ENCODE measurements at places on chromosomes 3 and 15.

DNA sequence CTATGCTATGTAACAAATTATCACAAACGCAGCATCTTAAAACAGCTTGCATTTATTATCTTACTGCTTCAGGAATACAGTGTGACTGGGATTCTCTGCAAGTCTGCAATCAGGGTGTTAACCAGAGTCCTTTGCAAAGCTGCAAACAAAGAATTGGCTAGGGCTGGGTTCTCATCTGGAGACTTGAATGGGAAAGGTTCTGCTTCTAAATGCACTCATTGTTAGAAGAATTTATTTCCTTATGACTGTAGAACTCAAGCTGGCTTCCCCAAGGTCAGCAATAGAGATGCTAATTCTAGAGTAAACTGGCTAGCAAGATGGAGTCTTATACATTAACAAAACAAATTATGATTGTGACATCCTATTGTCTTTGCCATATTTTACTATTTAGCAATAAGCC lies 673.7 kb downstream of the DIPK2A start:
- no peak for DNase-seq

DNA sequence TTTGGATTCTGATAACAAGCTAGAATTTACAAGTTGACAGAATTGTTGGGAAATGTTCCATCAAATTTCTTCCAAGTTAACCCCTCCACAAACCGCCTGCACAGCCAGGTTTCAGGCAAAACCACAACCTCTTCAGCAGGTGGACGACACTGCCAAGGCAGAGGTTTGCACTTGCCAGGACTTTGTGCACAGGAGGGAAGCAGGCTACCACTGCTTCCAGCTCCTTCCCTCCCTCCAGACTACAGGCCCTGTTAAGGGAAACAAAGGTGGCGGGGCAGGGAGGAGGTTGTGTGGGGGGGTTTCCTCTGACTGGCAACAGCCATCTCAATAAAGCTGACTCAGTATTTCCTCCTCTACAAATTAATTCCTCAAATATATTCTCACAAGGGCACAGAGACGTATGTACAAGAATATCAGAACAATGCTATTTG lies 42.2 kb downstream of the TBC1D2B start:
- DNase-seq, result no peak

- DNase-seq, result no peak
These were observed 324.1 kb downstream of the ZIC1 start for GRCh38 chr3:147733217-147733616.

GRCh38 chr15:33067456-33067855 lies 127.1 kb downstream of the FMN1 start:
- DNase-seq, result no peak

DNA sequence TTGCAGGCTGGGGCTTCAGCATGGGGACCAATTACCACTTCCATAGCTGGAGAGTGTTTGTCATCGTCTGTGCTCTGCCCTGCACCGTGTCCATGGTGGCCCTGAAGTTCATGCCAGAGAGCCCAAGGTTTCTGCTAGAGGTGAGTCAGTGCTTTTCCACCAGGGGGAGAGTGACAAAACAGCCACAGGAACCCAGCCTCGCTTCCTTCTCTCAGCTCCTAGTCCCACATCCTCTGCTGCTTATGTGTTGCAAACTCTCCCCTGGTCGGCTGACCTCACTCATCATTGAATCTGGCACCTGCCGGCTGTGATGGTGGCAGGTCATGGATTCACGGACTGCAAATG lies 158.3 kb downstream of the SV2B start:
- DNase-seq, result no peak

DNA sequence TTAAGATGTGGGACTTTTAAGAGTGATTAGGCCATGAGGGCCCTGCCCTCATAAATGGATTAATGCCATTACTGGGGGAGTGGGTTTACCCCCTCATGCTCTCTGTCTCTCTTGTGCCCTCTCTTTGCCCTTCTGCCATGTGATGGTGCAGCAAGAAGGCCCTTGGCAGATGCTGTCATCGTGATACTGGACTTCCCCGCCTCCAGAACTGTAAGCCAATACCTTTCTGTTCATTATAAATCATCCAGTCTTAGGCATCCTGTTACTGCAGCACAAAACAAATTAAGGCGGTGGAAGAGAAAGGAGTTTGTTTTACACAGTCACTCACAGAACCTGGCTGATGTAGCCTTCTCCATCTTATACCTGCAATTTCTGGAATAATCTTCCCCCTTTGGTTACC lies 360.3 kb upstream of the TBL1XR1 start:
- no peak for DNase-seq

- no peak for DNase-seq
These were observed 211.1 kb upstream of the GADL1 start for GRCh38 chr3:31105438-31106077.

DNA sequence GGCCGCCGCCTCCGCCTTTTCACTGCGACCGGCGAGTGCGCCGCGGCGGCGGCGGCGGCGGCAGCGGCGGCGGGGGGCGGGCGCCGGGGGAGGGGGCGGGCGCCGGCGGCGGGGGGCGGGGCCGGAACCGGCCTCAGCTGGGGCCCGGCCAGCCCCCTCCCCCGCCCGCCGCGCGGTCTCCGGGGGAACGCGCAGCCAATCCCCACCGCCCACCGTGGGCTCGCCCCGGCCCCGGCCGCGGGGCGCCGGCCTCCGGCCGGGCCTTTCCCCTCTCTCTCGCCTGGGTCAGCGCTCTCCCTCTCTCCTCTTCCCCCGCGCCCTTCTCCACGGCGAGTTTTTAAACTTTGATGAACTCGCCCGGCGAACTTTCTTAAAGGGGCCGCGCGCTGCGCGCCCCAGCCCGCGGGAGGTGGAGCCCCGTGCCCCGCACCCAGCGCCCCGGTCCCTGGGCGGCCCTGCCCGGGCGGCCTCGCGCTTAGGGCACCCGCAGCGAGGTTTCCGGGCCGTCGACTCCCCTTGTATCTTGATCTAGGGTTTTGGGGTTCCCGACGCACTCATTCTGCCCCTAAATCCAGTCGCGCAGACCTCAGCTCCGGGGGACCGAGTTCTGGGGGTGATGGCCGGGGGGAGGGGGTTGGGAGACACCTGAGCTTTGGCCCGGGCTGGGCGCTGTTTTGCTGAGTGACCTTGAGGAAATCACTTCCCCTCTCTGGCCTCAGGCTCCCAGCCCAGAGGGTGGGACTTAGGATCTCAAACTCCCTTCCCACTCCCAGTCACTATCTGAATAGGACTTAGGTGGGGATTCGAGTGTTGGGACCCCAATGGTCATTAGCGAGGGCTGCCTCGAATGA lies at the start of gene RBPMS2:
Gene RBPMS2, minus strand, starts transcription at position 39 of the 851 bp plus-strand sequence. CDS start 270 bp downstream, outside the sequence.
- no peak for DNase-seq

DNA sequence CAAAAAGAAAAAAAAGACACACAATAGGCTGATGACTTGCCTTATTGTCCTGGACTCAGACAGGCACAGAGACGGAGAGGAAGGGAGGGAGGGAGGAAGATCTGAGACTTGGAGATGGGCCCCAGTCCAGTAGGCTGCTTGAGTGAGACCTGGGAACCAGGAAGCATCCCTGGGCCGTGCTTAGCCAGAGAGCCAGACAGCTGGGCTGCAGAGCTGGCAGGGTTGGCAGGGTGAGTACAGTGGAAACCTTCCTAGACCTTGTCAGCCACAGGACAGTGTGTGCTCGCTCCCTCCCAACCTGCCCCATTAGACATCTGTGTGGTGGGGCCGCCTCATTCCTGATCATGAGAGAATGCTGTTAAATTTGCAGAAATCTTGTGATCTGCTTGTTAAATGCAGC lies 107.9 kb upstream of the ALDH1A3 start:
- no peak for DNase-seq

DNA sequence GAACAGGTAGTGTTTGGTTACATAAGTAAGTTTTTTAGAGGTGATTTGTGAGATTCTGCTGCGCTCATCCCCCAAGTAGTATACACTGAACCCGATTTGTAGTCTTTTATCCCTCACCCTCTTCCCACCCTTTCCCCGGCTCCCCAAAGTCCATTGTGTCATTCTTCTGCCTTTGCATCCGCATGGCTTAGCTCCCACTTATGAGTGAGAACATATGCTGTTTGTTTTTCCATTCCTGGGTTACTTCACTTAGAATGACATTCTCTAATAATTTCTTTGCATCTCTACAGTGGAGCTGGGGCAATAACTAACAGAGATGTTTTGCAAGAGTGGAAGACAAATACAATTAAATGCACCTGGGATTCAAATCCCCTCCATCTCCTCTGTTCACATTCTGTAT lies 93.2 kb downstream of the TP63 start:
- no peak for DNase-seq

DNA sequence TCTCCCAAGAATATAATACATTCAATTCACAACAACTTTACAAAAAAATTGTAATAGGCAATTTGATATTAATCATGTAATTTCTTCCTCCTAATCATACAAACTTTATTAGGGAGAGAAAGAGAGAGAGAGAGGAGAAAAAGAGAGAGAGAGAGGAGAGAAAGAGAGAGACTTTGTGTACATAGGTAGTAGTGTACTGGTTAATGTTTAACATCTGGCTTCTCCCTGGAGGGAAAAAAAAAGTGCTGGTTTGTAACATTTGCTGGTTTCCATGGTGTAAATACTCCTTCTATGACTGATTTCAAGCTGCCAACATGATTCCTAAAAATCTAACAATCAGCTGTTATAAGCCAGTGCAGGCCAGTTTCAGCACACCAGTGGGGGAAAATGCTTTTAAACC lies 98.0 kb upstream of the ARHGEF26 start:
- no peak for DNase-seq

DNA sequence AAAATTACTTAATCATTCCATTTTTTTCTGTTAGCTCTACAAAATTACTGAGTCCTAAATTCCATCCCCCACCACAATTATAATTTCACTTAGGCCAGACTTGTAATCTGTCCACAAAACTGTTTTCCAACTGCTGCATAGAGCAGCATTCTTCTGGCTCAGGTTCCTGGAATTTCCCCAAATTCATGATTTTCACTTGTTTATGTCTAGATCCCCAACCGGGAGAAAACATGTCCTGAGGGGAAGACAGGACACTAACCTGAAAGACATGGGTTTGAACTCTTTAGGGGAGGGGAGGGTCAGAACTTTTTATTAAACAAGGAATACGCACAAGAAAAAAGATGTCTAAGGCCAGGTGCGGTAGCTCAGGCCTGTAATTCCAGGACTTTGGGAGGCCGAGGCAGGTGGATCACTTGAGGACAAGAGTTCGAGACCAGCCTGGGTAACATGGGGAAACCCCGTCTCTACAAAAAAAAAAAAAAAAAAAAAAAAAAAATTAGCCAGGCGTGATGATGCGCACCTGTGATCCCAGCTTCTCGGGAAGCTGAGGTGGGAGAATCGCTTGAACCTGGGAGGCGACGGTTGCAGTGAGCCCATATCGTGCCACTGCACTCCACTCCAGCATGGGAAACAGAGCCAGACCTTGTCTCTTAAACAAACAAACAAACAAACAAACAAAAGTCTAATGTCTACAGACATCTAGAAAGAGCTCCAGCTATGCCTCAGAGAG lies 1.5 kb downstream of the ETFA start:
- no peak for DNase-seq

- no peak for DNase-seq
These were observed 163.4 kb downstream of the XXYLT1 start for GRCh38 chr3:195107593-195107992.

DNA sequence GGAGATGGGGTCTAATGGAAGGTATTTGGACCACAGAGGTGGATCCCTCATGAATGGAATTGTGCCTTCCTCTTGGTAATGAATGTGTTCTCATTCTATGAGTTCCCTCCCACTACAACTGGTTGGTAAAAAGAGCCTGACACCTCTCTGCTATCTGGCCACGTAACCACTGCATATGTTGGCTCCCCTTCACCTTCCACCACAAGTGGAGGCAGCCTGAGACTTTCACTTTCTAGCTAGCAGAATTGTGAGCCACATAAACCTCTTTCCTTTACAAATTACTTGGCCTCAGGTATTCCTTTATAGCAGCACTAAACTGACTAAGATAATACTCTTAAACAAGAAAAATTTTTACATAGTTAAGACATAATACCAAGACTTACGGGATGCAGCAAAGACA lies 155.3 kb downstream of the NR1I2 start:
- peak; percentile 46 for DNase-seq

- peak; percentile 88 for DNase-seq
These were observed 8.1 kb upstream of the MAPK6 start for GRCh38 chr15:52010633-52011595.

DNA sequence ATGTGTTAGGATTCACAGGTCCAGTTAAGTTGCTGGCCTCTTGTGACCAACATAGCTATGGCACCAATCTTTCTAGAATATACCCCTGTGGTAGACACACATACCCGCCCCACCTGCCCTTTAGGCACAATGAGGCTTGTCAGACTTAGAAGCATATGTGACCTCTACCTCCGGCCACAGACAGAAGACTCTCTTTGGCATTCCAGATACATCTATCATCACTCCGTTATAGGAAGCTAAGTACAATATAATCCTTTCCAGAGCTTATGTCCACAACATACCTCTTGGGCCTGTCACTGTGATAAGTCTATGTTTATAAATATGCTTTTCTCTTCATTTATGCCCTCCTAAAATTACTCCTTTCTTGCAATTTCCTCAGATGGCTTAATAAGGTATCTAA lies 39.8 kb downstream of the CD47 start:
- DNase-seq, result no peak

- no peak for DNase-seq
These were observed 47.3 kb downstream of the PLSCR2 start for GRCh38 chr3:146421819-146422759.

- no peak for DNase-seq
These were observed 1247.2 kb downstream of the ROBO2 start for GRCh38 chr3:78287085-78287484.

DNA sequence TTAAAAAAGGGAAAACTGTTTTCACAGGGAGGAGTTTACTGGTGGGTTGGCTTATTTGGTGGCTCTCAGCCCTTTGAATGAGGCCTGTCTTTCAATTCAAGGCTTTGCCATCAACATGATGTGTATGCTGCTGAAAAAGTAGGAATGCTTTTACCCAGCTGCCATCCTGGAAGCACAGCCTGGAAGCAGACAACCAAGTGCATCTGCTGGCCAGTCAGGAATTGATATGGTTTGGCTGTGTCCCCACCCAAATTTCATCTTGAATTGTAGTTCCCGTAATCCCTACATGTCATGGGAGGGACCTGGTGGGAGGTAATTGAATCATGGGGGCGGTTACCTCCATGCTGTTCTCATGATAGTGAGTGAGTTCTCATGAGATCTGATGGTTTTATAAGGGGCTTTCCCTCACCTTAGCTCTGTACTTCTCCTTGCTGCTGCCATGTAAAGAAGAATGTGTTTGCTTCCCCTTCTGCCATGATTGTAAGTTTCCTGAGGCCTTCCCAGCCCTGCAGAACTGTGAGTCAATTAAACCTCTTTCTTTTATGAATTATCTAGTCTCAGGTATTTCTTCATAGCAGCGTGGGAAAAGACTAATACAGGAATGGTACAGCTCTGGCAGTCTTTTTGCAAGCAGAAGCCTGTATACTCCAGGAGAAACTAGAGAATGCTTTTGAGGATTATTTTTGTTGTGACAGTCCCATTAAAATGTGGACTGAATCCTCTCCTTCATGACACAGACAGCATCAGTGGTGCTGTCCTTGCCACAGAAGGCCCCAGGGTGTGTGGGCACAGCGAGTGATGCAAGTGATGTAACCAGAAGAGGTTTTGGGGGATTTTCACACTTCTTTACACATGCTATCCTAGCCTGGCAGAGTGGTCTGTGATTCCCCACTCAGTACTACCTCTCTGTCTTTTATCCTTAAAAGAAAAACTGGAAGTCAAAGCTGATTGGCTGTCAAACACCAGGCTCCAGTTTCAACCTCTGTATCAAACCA lies 20.0 kb downstream of the PLCL2 start:
- DNase-seq, result no peak

Data from activated CD4-positive, alpha-beta T cell treated with anti-CD3 and anti-CD28 coated beads, Interleukin-2, amount 50 U/mL, for 48 hours (primary cell).